RKO (cell line): ENCODE measurements at places on chromosomes 2 and 18.

DNA sequence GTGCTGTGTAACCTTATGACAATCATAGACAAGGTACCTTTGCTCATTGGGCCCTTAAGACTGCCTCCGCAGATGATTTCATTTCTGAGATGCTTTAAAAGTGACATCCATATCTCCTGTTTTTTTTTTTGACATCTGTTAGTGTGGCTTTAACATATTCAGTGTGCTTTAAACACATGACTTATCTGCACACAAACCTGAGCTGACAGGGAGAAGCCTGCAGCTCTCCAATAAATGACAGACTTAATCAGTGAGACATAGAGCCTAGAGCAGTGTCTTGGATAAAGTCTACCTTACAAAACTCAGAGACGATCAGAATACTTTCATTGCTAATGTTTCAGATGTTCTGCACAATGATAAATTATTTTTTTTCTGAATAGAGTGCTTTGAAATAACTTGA is 130.7 kb downstream of the UBE2E3 start:
- no peak for DNase-seq

- DNase-seq = no peak
Measured at GRCh38 chr2:55763721-55764120, 70.1 kb upstream of the PNPT1 start.

DNA sequence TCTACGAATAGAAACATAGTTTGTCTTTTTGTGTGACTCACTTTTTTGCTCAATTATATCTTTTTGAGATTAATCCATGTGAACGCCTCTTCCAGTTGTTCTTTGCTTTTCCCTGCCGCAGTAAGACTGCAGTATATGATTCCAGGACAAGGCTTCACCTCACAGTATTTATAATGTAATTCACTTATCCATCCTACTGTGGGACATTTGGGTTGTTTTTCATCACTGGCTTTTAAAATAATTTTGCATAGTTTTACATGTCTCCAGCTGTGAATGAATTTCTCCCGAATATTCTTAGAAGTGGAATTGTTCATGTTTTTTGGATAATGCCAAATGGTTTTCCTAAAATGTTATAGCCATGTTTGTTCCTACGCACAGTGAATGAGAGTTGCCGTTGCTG is 21.9 kb downstream of the COPS9 start:
- no peak for DNase-seq

DNA sequence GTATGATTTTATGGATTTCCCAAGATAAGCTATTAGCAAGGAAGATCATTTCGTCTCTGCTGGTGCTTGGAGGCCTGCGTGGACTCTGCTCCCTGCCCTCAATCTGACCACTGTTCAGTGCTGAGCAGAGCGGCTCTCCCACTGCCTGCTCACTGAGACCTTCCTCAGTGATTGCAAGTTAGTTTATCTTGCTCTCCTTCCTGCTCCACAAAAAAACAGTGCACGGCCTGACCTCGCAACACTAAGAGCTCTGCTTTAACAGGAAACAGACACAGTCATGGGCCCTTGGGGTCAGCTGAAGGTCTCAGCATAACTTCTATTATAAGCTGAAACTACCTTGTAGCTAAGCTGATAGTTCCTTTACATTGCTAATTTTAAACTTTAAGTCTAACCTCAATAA is 53.1 kb downstream of the PRELID3A start:
- no peak for DNase-seq

DNA sequence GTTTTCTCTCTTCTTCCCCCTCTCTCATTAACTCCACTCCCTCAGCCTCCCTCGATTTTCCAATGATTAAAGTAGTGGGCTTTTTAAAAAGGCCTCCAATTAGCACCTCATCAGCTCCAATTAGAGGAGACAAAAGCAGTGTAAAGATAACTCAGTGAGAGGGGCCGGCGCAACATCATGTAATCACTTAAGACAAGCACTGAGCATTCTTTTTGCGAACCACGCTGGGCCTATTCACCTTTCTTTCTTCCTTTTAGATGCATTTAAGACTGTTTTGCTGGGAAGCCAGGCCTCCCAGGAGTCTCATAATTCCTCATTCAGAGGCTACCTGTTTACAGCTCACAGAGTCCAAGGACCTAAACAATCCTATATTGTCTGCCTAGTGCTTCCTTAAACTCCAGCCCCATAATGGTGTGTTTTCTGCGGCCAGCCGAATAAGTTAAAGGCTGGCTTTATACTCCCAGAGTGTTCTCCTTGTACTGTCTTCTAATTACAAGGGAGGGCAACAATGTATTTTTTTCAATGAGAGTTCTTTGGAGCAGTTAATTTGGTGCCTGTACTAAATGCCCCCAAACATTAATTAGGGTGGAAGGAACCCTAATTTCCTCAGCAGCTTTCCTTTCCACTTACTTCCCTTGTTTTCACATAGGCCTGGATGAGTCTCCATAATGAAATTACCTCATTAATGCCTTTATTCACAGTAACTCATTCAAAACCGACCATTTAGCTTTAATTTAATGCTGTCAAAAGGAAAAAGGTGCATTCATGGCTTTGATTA is 28.0 kb upstream of the LMAN1 start:
- DNase-seq = no peak

- no peak for DNase-seq
Measured at GRCh38 chr18:32156855-32157254, 33.0 kb upstream of the MEP1B start.

DNA sequence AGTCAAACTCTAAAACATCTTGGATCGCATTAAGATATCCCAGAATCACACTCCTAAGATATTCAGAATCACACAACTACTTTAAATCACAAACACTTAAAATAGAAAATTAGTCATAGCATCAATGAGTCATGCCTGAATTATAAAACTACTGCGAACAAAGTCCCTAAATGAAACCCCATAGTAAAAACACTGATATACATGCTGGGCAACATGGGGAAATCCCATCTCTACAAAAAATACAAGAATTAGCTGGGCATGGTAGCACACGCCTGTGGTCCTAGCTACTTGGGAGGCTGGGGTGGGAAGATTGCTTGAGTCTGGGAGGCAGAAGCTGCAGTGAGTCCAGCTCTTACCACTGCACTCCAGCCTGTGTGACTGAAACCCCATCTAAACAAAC is 101.7 kb downstream of the COBLL1 start:
- peak; percentile 59 for DNase-seq

DNA sequence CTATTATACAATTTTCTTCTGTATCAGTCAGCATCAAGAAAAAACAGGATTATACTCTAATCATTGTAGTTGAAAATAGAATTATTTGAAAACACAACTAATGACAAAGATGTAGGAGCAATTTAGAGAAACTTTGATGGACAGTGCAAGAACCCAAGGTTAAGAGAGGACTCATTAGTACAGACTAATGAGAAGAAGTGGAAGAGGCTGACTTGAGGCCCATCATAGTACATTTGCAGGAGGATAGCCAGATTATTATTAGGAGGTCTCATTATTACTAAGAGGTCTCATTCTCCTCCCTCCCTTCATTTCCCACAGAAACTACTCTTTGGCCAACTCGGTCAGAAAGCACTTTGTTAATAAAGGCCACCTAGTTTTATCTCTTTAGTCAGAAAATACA is 1983.0 kb downstream of the SUCLG1 start:
- no peak for DNase-seq

DNA sequence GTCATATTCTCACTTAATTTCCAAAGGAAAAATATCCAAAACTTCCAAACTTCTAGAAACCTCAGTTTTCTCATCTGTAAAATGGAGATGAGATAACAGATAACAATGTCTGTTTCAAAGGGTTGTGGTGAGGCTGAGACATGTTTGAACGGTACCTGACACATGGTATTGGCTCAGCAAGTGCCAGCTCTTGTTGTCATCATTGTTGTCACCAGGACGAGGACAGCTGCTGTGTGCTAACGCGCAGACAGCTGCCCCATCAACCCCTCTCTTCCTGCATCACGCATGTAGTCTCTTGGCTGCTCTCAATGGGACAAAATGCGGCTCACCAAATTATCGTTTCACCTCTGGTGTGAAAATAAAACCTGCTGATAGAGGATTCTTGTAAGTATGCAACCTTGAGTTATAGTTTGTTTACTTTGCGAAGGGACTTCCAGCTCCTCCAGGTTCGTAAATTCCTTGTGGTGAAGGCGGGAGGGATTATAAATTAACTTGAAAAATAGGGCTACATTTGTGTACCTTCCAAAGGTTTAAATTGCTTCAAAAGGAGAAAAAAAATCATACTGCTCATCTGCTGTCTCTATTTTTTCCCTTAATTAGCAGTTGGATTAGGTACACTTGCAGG is 605.4 kb downstream of the BCL11A start:
- DNase-seq = no peak

DNA sequence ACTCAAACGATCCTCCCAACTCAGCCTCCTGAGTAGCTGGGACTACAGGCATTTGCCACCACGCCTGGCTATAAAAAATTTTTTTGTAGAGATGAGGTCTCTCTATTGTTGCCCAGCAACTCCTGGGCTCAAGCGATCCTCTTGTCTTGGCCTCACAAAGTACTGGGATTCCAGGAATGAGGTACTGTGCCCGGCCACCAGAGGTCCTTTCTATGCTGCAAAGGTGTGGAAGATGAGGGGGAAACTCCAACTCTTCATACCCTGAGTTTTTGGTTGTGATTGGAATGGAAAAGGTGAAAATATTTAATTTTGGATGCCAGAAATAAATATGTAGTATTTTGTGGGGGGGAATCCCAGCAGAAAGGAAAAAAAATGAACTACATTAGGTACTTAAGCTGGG is 36.0 kb downstream of the MRPL33 start:
- peak; percentile 18 for DNase-seq

- no peak for DNase-seq
Measured at GRCh38 chr2:85727798-85728197, 26.0 kb upstream of the ATOH8 start.

GRCh38 chr2:18074476-18074875 is 196.0 kb downstream of the KCNS3 start:
- no peak for DNase-seq

GRCh38 chr2:64738026-64738425 is 84.3 kb upstream of the SERTAD2 start:
- no peak for DNase-seq

DNA sequence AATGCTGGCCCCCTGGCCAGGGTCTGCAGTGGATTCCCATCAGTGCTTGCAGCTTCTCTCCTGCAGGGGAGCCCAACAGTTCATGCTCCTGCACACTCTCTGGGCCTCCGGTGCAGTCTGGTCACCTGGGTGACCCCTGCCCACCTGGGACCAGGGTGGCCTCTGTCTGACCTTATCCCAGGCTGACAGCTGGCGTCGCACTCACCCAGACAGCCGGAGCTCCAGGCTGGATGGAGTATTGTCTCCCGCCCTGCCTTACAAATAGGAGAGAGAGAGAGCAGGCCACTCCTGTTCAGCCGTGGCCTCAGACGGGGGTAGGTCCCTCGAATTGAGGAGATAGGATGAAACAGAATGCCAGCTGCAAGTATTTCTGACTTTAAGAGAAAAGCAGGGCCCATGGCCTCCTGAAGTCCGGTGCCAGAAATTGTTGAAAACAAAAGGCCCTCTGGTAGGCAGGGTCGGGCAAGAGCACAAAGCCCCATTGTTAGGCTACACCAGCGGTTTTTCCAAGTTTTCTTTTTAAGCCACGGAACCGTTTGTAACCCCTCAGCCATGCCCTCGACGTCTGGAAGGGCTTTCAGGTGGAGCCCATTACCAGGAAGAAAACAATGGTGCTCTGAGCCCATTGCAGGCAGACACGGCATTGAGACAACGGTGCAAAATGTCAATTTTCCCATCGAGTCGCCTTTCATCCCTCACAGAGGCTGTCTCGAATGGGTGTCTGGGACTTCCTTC is 258.4 kb downstream of the BCL11A start:
- no peak for DNase-seq

DNA sequence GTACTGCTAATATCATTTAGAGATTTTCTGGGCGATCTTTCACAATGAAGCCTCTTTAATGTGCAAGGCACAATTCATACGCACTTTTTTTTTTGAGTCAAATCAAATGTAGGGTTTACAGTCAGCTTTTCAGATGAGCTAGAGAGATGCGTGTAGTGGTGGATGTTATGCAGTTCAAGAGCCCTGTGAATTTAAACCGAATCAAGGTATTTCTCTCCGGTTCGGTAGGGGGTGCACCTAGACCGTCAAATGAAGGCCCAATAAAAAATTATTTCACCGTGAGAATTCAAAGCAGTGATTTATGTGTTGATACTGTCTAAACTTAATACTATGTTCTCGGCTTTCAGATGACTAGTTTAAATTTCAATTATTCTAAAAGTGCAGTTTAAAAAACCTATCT is 1.1 kb downstream of the PTH2R start:
- DNase-seq = no peak

DNA sequence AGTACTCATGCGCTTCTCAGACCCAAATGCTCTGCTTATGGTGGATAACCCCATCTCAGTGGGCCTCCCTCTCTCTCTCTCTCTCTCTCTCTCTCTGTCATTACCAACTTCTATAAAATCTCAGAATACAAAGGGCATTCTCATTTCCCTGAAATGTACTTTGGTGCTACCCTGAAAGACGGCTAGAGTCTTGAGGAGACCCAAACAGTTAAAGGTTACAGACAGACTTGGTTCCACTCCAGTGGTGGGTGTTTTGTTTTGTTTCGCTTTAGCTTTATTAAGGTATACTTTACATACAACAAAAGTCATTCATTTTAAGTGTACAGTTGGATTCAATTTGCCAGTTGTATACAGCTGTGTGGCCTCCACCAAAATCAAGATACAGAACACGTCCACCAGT is 60.9 kb downstream of the BCL11A start:
- DNase-seq = no peak

- no peak for DNase-seq
Measured at GRCh38 chr2:118853129-118853640, 5.7 kb upstream of the EN1 start.

DNA sequence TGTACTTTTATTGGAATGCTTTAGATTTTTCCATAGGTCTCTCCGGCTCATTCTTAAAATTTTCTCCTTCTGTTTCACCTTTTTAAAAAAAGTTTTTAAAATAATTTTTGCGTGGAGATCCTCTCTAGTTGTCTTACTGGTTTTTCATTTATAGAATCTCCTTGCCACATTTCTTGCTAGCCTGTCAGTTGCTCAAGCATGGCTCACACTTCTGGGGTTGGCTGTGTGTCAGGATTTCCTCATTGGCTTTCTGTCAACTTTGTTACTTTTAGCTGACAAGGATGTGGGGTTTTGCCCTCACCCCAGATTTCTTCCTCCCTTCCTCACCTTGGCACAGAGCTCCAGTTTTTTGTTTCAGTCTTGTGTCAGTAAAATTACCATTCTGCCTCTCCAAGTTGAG is 124.6 kb downstream of the ZNF407 start:
- DNase-seq = no peak

DNA sequence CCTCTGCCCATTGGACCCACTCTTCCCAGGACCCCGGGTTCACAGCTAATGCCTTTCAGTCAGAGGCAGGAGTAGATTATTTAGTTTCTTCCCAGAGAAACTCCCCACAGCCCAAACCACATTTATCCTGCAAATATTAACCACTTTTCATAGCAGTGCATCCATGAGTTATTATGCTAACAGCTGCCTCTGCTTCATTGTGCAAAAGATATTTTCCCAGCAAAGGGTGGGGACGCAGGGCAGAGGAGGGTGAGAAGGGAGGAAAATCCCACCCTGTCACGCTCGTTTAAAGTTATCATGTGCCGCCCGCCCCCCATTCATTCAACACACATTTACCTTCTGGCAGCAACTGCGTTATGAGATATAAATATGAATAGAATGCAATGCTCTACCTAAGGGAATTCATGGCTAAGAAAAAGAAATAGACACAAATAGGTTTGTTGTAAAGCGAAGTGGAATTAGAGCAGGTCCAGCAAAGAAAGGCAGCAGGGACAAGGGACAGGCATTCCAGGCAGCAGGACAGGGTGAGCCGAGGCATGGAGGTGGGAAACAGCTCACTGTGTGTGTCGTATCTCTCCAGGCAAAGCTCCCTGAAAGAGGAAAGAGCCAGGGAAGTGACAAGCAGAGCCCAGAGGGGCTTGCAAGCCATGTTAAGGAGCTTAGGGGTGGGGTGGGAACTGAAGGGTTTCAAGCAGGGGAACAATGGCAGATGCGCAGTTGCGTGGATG is 46.3 kb upstream of the LTBP1 start:
- no peak for DNase-seq
